Sigmoid colon (tissue), 7 donors: ENCODE measurements at places on chromosomes 1 and 21. TPM values are rescaled to one million over a fixed set of nuclear protein-coding genes. Genes with fewer than 3 reads are reported as not detected.

DNA sequence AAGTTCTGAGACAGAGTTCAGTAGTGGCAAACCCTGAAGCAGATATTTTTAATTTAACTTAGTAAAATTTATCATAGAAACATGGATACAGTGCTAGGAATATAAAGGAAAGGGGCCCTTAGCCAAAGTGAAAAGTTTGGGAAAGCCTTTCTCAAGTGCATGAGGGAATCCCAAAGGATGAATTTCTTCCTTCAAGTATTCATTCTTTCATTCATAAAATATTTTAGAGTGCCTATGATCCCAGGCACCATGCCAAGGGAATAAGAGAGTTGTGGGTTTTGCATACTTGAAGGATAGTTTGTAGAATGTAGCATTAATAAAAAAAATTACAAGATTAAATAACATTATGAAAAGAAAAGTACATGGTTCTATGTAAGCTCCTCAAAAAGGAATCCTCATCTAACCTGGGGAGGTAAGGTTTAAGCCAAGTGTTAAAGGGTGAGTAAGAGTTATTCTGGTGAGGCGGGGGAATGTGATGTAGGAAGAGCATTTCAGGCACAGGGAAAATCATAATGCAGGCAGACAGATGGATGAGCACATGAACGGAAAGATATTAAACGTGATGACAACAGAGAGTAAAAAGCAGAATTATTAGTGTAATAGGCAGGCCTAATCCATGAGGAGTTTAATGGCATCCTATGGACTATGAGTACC is 40.4 kb upstream of the NTNG1 start:
- no peak overlapping the region for H3K4me3 ChIP-seq
- H3K27ac ChIP-seq = no peak overlapping the region
- DNase-seq = no peak
- no peaks in the 10 kb centered on the region for H3K27me3 ChIP-seq
- H3K36me3 ChIP-seq = no peaks in the 10 kb centered on the region
- H3K4me1 ChIP-seq = no peaks in the 10 kb centered on the region

DNA sequence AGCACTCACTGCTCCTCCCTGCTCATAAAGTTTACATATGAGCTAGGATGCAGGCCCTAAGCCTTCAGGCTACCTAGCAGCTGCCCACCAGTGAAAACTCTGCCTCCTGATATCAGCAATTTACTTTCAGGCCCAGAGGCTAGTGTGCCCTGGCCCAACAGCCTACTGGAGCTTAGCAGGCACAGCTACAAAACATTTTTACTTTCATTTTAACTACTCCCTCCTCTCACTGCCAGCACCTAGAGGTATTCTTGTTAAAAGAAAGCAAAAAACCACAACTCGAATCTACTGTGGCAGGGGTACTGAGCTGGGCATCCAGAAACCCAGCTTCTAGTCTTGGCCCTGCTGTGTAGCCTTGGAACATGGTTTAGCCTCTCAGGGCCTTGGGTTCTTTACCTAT is 5.8 kb upstream of the LORICRIN start:
- H3K4me1 ChIP-seq = no peaks in the 10 kb centered on the region
- H3K27ac ChIP-seq = no peak overlapping the region
- no peaks in the 10 kb centered on the region for H3K36me3 ChIP-seq
- no peak for DNase-seq
- no peak overlapping the region for H3K4me3 ChIP-seq
- H3K27me3 ChIP-seq = no peaks in the 10 kb centered on the region

The DYRK3 gene
- polyA plus RNA-seq = 0.60 TPM

- peaks cover 18% of the 10 kb centered on the region for H3K4me1 ChIP-seq
- peak overlapping the region; percentile 62 for H3K27ac ChIP-seq
- H3K27me3 ChIP-seq = no peaks in the 10 kb centered on the region
- peak; percentile 84 for DNase-seq
- H3K36me3 ChIP-seq = no peaks in the 10 kb centered on the region
- H3K4me3 ChIP-seq = no peak overlapping the region
These were observed 79.6 kb downstream of the ST3GAL3 start for GRCh38 chr1:43786960-43787359.

The GJC2 gene
- polyA plus RNA-seq = not detected

GRCh38 chr1:66492424-66492823 is 41.5 kb upstream of the SGIP1 start:
- DNase-seq = no peak
- H3K27me3 ChIP-seq = no peaks in the 10 kb centered on the region
- H3K4me1 ChIP-seq = no peaks in the 10 kb centered on the region
- no peak overlapping the region for H3K4me3 ChIP-seq
- no peaks in the 10 kb centered on the region for H3K36me3 ChIP-seq

The OR2T11 gene
- polyA plus RNA-seq = not detected

- peaks cover 7% of the 10 kb centered on the region for H3K4me1 ChIP-seq
- H3K27me3 ChIP-seq = peaks cover 23% of the 10 kb centered on the region
- DNase-seq = no peak
- no peak overlapping the region for H3K27ac ChIP-seq
- peak overlapping the region; percentile 22 for H3K4me3 ChIP-seq
These were observed 37.0 kb upstream of the PDE9A start for GRCh38 chr21:42616446-42616845.

GRCh38 chr1:32925403-32926162 is 24.4 kb upstream of the TMEM54 start:
- no peaks in the 10 kb centered on the region for H3K36me3 ChIP-seq
- H3K27me3 ChIP-seq = no peaks in the 10 kb centered on the region
- H3K4me1 ChIP-seq = peaks cover 16% of the 10 kb centered on the region

- no peaks in the 10 kb centered on the region for H3K4me1 ChIP-seq
- no peaks in the 10 kb centered on the region for H3K36me3 ChIP-seq
- H3K27me3 ChIP-seq = no peaks in the 10 kb centered on the region
- no peak for DNase-seq
- H3K4me3 ChIP-seq = no peak overlapping the region
These were observed 198.4 kb upstream of the VAMP3 start for GRCh38 chr1:7572654-7573152.

The TMCC2 gene
- not detected for polyA plus RNA-seq

DNA sequence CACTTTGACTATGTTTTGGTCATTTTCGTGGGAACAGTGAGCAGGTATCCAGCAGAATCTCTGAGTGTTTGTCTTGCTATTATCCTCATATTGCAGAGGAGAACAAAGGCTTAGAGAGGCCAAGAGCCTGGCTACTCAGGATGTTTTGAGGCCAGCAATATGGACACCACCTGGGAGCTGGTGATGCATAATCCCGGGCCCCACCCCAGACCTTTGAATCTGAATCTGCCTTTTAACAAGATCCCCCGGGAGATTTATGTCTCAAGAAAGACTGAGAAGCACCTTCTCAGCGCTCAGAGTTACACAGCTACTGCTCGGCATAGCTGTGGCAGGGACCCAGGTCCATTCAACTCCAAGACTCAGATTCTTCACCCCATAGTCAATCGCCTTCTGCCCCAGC is 72.8 kb downstream of the PTPRU start:
- DNase-seq = no peak
- no peaks in the 10 kb centered on the region for H3K4me1 ChIP-seq

The LCE3D gene
- polyA plus RNA-seq = not detected

DNA sequence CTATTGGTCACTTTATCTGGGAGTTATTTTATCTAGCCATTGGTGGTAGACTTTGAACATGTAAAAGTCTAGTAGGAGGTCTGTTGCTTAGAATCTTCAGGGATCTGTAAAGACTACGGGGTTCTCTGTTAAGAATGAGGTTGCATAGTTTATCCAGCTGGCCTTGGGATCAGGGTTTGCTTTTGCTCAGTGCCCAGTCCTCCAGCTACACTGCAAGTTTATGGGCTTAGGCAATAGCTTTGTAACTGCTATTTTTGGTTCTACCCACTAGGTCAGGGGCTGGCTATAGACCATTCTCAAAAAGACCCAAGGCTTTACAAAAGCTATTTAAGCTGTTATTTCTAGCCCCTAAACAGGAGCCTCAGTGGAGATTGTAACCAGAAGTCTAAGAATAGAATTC is 9.8 kb downstream of the SH3GLB1 start:
- DNase-seq = no peak
- no peak overlapping the region for H3K4me3 ChIP-seq
- H3K27ac ChIP-seq = no peak overlapping the region

GRCh38 chr1:195591917-195592672 is 1016.1 kb downstream of the KCNT2 start:
- H3K27ac ChIP-seq = no peak overlapping the region
- no peaks in the 10 kb centered on the region for H3K27me3 ChIP-seq
- no peak overlapping the region for H3K4me3 ChIP-seq
- DNase-seq = no peak

- no peak overlapping the region for H3K4me3 ChIP-seq
- H3K36me3 ChIP-seq = no peaks in the 10 kb centered on the region
- H3K27me3 ChIP-seq = no peaks in the 10 kb centered on the region
- no peak overlapping the region for H3K27ac ChIP-seq
- no peaks in the 10 kb centered on the region for H3K4me1 ChIP-seq
These were observed 24.4 kb upstream of the DEPDC1 start for GRCh38 chr1:68521286-68521685.

The COL9A2 gene
- 19.6 TPM for polyA plus RNA-seq

The S100A14 gene
- polyA plus RNA-seq = 825 TPM

The TSTD1 gene
- 115 TPM for polyA plus RNA-seq

The AIRE gene
- polyA plus RNA-seq = 0.61 TPM

- peak overlapping the region; percentile 70 for H3K27ac ChIP-seq
- no peak for DNase-seq
- H3K4me1 ChIP-seq = peaks cover 39% of the 10 kb centered on the region
- H3K4me3 ChIP-seq = no peak overlapping the region
These were observed 36.1 kb upstream of the CACYBP start for GRCh38 chr1:174963529-174964125.

- peak overlapping the region; percentile 38 for H3K4me3 ChIP-seq
- H3K27ac ChIP-seq = no peak overlapping the region
- peaks cover 55% of the 10 kb centered on the region for H3K27me3 ChIP-seq
- DNase-seq = peak; percentile 72
These were observed 1.3 kb downstream of the CADM3 start for GRCh38 chr1:159172614-159173291.

The SHCBP1L gene
- not detected for polyA plus RNA-seq

- H3K27ac ChIP-seq = no peak overlapping the region
- H3K27me3 ChIP-seq = no peaks in the 10 kb centered on the region
- H3K4me1 ChIP-seq = peaks cover 8% of the 10 kb centered on the region
- H3K4me3 ChIP-seq = no peak overlapping the region
- H3K36me3 ChIP-seq = no peaks in the 10 kb centered on the region
These were observed 15.5 kb downstream of the LEPR start for GRCh38 chr1:65435987-65436386.

DNA sequence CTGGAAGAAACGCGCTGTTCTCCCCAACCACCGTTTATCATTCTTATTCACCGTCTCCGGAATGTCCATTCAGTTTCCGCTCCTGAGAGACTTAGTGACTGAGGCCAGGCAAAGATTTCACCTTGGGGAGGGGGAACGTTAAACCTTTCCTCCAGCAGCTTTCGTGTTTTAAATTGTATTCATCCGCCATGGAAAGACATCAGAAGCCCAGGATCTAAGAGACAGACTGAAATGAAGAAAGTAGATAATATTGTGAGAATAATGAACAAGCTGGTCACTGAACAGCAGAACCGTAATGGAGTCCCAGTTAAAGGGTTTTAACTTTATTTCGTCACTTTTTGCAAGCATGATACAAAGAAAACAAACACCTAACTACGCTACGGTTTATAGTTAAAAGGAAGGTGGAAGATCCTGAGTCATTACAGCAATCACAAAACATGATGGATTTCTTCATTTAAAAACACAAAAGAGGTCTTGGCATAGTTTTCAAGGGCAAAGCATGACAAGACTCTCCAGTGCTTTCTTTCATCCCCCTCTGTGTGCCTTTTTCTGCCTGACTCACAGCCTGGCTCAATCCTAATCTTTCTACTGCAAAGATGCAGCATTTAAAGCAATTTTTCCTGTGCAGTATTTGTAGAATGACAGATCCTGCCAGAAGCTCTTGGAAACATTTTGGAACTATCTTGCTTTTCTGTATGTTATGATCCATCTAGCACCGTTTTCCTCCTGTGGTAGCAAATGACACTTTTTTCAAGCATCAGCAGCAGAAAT is 722 bp upstream of the SLC19A2 start:
- H3K27ac ChIP-seq = peak overlapping the region; percentile 97
- H3K4me3 ChIP-seq = peak overlapping the region; percentile 78
- no peaks in the 10 kb centered on the region for H3K36me3 ChIP-seq
- H3K27me3 ChIP-seq = no peaks in the 10 kb centered on the region

- H3K36me3 ChIP-seq = no peaks in the 10 kb centered on the region
- H3K4me3 ChIP-seq = no peak overlapping the region
- no peaks in the 10 kb centered on the region for H3K4me1 ChIP-seq
- no peaks in the 10 kb centered on the region for H3K27me3 ChIP-seq
These were observed 90.4 kb downstream of the VPS26C start for GRCh38 chr21:37176716-37177115.

The KPRP gene
- not detected for polyA plus RNA-seq

GRCh38 chr1:67307251-67308060 is at the start of gene IL12RB2:
IL12RB2 (plus strand) TSS chr1:67307873; CDS start chr1:67320369, 12,496 bp downstream.
- H3K27me3 ChIP-seq = peaks cover 23% of the 10 kb centered on the region
- H3K27ac ChIP-seq = no peak within 1 kb of the TSS
- H3K4me3 ChIP-seq = peak within 1 kb of the TSS; percentile 34
- DNase-seq = no peak
- no peaks in the 10 kb centered on the region for H3K36me3 ChIP-seq

The TSPEAR gene
- polyA plus RNA-seq = under 0.01 TPM

- H3K4me3 ChIP-seq = no peak overlapping the region
- DNase-seq = no peak
- H3K27me3 ChIP-seq = peaks cover 8% of the 10 kb centered on the region
These were observed 17.5 kb downstream of the RD3 start for GRCh38 chr1:211474451-211474850.

- H3K27me3 ChIP-seq = no peaks in the 10 kb centered on the region
- no peak overlapping the region for H3K4me3 ChIP-seq
- H3K36me3 ChIP-seq = no peaks in the 10 kb centered on the region
- DNase-seq = no peak
- H3K4me1 ChIP-seq = no peaks in the 10 kb centered on the region
These were observed 11.3 kb downstream of the CDA start for GRCh38 chr1:20600156-20600555.

DNA sequence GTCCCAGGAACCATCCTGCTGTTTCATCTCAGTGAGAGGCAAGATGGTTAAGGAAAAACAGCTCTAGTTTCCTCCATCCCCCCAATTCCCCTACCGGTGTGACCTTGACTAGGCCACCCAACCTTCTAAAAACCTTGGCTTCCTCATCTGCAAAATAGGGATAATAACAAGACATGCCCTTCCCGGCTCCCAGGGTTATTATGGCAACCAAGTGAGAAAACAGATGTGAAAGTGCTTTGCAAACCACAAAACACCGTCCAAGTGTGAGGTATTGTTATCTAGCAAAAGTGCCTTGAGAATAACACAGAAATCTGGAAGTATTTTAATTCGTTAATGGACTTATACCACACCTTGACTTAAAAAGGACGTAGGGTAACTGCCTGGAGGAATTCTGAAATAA is 62.7 kb downstream of the ITPKB start:
- H3K27ac ChIP-seq = no peak overlapping the region
- H3K4me3 ChIP-seq = no peak overlapping the region
- no peaks in the 10 kb centered on the region for H3K36me3 ChIP-seq
- DNase-seq = peak; percentile 51
- no peaks in the 10 kb centered on the region for H3K27me3 ChIP-seq
- peaks cover 13% of the 10 kb centered on the region for H3K4me1 ChIP-seq

- H3K27me3 ChIP-seq = no peaks in the 10 kb centered on the region
- H3K4me1 ChIP-seq = no peaks in the 10 kb centered on the region
- no peak for DNase-seq
- H3K27ac ChIP-seq = no peak overlapping the region
- no peak overlapping the region for H3K4me3 ChIP-seq
- no peaks in the 10 kb centered on the region for H3K36me3 ChIP-seq
These were observed 59.6 kb downstream of the RUNX1 start for GRCh38 chr21:34989337-34990151.
